ENCODE measurements at places on chromosomes 2 and 18. TPM values are rescaled to one million over a fixed set of nuclear protein-coding genes. Genes with fewer than 3 reads are reported as not detected.

RAX gene
- not detected for total RNA-seq

GRCh38 chr2:21486445-21486844 lies 362.7 kb downstream of the TDRD15 start:
- DNase-seq: no peak

GRCh38 chr2:229137639-229138038 lies 133.4 kb downstream of the PID1 start:
- DNase-seq: no peak

DNA sequence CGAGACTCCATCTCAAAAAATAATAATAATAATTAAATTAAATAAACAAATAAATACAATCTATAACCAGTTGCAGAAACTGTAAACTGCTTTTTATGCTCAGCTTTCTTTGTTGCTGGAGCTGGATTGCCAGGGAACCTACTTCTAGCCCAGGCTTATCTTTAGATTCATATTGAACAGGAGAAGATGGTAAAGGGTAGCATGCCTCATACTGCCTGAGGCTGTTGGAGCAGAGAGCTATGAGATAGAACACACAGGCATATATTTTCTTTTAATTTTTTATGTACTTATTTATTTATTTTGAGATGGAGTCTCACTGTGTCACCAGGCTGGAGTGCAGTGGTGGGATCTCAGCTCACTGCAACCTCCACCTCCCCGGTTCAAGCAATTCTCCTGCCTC lies 28.7 kb upstream of the EML4 start:
- DNase-seq: no peak

DNA sequence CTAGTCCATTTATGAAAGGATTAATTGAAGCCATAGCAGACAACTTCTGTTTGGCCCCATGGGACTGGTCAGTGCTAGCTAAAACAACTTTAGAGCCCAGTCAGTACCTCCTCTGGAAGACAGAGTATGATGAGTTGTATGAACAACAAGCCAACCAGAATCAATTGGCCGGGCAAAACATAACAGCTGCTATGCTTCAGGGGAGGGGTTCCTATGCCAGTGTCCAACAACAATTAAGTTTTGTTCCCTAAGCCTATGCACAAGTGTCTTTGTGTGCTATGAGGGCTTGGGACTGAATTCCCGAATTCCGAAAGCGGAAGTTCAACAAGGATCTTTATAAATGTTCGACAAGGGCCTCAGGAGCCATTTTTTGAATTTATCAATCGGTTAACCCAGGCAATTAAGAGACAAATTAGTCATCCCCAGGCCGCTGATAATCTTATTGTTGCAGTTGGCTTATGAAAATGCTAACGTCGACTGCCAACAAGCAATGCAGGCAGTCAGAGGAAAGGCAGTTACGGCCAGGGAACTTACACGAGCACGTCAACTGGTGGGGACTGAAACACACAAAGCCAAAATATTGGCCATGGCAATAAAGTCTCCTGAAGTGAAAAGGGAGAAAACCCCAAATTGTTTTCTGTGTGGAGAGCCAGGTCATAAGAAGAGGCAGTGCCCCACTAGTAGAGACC lies 57.9 kb downstream of the ZNF638 start:
- DNase-seq: no peak

DNA sequence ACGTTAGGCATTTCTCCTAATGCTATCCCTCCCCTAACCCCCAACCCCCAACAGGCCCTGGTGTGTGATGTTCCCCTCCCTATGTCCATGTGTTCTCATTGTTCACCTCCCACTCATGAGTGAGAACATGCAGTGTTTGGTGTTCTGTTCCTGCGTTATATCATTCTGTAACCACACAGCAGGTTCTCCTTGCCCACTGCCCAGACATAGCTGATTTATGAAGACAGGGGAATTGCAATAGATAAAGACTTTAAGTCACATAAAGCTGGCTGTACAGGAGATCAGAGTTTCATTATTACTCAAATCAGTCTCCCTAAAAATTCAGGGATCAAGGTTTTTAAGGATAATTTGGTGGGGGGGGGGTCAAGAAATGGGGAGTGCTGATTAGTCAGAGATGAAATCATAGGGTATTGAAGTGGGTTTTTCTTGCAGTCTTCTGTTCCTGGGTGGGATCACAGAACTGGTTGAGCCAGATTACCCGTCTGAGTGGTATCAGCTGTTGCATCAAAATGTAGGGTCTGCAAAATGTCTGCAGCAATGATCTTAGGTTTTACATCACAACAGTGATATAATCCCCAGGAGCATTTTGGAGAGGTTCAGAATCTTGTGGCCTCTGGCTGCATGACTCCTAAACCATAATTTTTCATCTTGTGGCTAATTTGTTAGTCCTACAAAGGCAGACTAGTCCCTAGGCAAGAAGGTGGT lies 392.1 kb upstream of the KCNJ3 start:
- no peak for DNase-seq

DNA sequence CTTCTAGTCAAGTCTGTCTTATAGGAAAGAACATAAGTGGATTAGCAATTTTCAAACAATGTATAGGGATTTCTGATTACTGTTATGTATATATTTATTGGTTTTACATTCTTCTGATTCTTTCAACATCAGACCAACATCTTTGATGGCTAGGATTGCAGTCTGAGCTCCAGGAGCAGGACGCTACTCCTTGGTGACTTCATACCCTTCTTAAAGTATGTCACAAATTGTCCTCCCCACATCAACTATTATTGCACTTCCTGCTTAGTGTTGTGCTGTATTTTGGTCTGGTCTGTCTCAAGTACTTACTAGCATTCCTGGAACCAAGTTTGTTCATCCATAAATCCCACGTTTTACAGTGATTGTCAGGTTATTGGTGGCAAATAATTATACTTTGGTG lies 49.0 kb downstream of the MAP2 start:
- DNase-seq: no peak

DNA sequence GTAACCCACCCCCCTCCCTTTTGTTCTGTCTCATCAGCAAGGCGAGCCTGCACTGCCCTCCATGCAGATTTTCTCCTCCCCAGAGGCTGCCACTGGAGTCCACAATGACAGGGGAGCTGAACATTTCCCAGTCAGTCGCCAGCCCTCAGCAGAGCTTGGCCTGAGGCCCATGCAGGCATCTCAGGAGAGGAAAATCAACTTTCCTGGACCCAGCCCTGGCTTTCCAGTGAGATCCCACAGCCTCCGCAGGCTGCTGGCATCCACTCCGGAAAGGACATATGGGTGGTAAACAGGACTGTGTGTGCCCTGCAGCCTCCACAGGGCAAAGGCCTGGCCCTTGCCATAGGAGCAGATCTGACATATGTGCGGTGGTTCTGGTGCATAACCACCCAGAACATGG lies 253.8 kb downstream of the TNS1 start:
- no peak for DNase-seq

C2orf78 gene
- not detected for total RNA-seq

GATA6 gene
- 223 TPM for total RNA-seq

NETO1 gene
- total RNA-seq: not detected

DNA sequence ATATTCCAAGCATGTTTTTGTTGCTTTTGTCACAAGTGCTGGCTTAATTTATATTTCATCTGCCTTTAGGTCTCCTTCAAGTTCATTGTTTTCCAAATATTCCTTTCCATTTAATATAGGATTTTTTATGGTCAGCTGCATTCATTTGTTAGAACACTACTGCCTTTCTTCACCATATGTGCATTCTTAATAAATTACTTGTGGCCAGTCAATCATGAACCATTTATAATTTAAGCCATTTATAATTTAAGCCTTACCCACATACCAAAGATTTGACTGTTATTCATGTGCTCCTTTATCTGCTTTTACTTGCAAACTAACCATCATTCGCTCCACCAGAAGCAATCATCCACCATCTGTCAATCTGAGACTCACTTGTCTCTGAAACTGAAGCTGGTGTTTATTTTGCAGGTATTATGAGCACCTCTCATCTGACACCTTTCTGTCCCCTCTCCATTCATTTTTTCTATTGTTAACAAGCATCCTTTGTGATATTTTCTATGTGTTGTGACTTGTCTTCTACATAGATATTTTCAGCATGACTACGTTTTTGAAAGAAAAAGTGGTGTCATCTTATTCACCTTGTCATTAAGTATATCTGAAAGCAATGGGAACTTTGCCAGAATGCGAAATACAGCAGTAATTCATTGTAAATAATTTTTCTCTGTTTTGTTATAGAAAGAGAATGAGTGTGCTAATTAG lies 786.8 kb downstream of the KCNJ3 start:
- no peak for DNase-seq

DNA sequence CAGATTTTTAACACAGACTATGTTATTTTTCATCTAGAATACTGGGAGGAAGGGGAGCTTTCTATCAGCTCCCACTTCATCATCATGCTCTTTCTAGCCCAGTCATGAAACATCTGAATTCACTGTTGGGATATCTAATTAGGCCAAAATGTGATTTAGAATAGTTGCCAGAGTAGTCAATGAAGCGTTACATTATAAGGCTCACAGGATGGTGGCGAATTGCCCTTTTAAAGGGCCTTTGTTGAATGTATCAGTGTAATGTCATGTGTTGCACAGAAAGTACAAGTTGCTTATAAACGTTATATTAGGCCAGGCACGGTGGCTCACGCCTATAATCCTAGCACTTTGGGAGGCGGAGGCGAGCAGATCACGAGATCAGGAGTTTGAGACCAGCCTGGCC lies 45.6 kb downstream of the PDE1A start:
- DNase-seq: no peak

GNLY gene
- total RNA-seq: 11.7 TPM

- no peak for DNase-seq
Observed at GRCh38 chr2:144943986-144944385, 424.1 kb upstream of the ZEB2 start.

DNA sequence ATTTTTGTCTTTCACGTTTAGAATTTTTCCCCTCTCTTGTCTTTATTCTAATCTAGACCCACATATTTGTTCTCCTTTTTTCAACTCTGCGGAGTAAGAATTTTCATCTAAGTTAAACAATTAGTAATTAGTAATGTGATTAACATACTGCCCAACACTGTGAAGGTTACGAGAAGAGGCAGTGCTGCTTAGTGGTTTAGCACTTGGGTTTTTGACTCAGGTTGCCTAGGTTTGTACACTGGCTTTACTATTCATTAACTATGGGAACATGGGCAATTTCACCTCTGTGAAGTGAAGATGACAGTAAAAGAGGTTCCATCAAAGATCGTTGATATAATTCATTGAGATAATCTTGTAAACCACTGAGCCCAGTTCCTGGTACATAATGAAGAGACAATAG lies 82.2 kb upstream of the PNPT1 start:
- no peak for DNase-seq

- DNase-seq: no peak
Observed at GRCh38 chr2:25230198-25230947, 62.0 kb upstream of the POMC start.

DNA sequence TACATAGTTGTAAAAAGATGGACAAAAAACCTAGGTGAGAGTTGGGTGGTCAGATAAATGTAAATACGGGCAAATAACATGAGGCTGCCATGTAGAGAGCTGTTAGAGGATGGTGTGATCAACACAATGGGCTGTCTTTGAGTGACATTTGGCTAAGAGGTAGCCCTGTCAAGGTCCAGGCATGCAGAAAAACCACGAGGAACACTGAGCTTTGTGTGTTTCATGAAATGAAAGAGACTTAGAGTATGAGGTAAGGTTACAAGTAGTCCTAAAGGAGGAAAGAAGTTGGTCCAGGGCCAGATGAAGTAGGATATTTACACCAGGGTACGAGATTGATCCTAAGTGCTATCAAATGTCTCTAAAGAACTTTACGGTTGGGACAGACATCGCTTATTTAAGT lies 160.9 kb downstream of the RDH14 start:
- DNase-seq: no peak
